Frontal cortex (tissue), 4 donors: ENCODE measurements at places on chromosomes 5 and 9. TPM values are rescaled to one million over a fixed set of nuclear protein-coding genes. Genes with fewer than 3 reads are reported as not detected.

DNA sequence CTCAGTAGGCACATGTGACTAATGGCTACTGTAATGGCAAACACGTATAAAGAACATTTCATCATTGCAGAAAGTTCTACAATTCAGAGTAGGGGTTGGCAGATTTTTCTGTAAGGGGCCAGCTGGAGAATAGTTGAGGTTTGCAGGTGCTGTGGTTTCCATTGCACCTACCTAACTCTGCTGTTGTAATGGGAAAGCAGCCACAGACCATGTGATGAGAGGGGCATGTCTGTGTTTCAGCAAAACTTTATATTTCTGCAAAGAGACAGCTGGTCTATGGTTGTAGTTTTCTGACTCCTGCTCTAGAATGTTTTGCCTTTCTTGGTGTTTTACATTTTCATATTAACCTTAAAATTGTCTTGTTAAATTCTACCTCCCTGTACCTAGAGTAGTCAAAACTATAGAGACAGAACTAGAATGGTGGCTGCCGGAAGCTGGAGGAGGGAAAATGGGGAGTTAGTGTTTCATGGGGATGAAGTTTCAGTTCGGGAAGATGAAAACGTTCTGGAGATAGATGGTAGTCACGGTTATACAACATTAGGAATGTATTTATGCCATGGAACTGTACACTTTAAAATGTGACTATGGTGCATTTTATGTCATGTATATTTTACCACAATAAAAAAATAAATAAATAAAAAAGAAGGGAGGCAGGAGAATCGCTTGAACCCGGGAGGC, 44.3 kb downstream of the NUP214 start:
- no peak for DNase-seq

DNA sequence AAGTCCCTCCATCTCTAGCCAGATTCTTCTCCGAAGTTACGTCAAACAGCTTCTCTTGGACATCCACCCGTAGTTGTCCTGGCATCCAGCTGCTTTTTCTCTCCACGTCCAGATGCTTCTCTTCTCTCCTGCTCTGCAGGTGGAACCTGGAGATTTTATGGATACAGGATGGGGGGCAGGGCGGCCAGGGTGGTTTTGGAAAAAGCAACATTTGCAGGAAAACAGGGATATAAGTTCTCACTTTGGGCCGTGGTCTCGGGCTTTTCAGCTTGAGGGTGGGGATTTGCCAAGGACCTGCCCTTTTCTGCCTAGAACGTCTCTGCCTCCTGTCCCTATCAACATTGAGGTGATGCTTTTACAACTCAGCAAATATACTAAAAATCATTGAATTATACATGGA, 1941.6 kb upstream of the C9orf72 start:
- DNase-seq, result no peak

Gene SPINK13
- not detected for total RNA-seq

Gene FUT7
- total RNA-seq, result not detected

Gene DNAJC18
- total RNA-seq, result 53.0 TPM
